ENCODE measurements at places on chromosomes 1 and 21. TPM values are rescaled to one million over a fixed set of nuclear protein-coding genes. Genes with fewer than 3 reads are reported as not detected.

C4BPA gene
- total RNA-seq = not detected

S100A12 gene
- total RNA-seq = not detected

MX2 gene
- total RNA-seq = 5.3 TPM

FCRLB gene
- total RNA-seq = 3.7 TPM

PDE9A gene
- total RNA-seq = not detected

CYP4B1 gene
- not detected for total RNA-seq

EDEM3 gene
- 211 TPM for total RNA-seq

CTTNBP2NL gene
- 28.8 TPM for total RNA-seq

HUNK gene
- not detected for total RNA-seq

C1orf185 gene
- total RNA-seq = not detected

TENT5C gene
- 3.6 TPM for total RNA-seq

C8A gene
- total RNA-seq = under 0.01 TPM

Measured in smooth muscle cell of the umbilical artery (primary cell).